IMR-90 (cell line): ENCODE measurements at places on chromosomes 5 and 9.

DNA sequence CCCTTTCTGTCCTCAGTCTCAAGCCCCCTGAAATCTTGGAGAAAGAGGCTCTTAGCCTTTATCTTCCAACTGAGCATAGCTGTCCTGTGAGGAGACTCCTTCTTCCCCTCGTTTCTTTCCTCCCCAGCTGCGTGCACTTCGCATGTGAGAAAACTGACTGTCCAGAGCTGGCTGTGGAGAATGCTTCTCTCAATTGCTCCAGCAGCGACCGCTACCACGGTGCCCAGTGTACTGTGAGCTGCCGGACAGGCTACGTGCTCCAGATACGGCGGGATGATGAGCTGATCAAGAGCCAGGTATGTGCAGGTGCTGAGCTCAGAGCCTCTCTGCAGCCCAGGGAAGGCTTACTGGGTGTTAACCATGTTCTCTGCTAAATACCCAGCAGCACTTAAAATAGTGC, 190.8 kb downstream of the PAPPA start:
- no peaks in the 10 kb centered on the region for H3K27me3 ChIP-seq
- no peaks in the 10 kb centered on the region for H3K4me1 ChIP-seq
- H3K4me3 ChIP-seq, result no peak overlapping the region
- no peak for DNase-seq

DNA sequence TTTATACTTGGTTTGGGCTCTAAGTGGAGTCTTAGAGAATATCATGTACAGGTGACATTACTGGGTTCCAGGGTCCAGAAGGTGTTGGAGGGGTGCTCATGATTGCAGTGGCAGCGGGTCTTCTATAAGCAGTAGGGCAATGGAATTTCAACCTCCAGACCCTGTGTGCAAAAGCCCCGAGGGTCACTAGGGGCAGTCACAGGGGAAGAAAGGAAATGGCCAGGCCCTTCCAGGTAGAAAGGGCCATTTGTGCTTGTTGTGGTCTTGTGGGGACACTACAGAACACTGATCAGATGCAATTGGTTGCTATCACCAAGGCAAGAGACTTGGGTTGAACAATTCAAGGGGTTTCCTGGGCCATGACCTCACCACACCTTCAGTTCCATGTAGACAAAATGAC, 283.4 kb downstream of the GADD45G start:
- no peaks in the 10 kb centered on the region for H3K36me3 ChIP-seq
- H3K27ac ChIP-seq, result no peak overlapping the region
- H3K4me1 ChIP-seq, result no peaks in the 10 kb centered on the region
- no peak overlapping the region for H3K4me3 ChIP-seq

GRCh38 chr5:101904736-101905135, 391.3 kb downstream of the SLCO4C1 start:
- H3K27me3 ChIP-seq, result no peaks in the 10 kb centered on the region
- H3K27ac ChIP-seq, result no peak overlapping the region
- DNase-seq, result no peak
- H3K4me3 ChIP-seq, result no peak overlapping the region
- H3K4me1 ChIP-seq, result no peaks in the 10 kb centered on the region

DNA sequence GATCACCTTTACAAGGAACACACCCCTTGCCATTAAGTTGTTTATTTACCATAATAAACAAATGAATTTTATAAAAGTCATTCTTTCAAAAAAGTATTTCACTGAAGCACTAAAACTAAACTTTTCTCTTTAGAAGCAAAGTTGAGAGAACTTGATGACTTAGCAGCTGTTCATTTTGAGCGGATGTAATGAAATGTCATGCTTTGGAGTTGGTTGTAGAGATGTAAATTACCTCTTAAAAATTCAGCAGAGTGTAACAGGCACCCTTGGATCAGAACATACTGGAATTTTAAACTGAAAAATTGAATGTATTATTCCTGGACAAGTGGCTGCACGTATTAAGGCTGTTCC, 617.2 kb downstream of the PDE4D start:
- no peaks in the 10 kb centered on the region; the same call in 1 of the 2 replicates for H3K27me3 ChIP-seq
- no peaks in the 10 kb centered on the region for H3K36me3 ChIP-seq
- no peak for DNase-seq
- no peak overlapping the region for H3K27ac ChIP-seq
- H3K4me1 ChIP-seq, result no peaks in the 10 kb centered on the region

DNA sequence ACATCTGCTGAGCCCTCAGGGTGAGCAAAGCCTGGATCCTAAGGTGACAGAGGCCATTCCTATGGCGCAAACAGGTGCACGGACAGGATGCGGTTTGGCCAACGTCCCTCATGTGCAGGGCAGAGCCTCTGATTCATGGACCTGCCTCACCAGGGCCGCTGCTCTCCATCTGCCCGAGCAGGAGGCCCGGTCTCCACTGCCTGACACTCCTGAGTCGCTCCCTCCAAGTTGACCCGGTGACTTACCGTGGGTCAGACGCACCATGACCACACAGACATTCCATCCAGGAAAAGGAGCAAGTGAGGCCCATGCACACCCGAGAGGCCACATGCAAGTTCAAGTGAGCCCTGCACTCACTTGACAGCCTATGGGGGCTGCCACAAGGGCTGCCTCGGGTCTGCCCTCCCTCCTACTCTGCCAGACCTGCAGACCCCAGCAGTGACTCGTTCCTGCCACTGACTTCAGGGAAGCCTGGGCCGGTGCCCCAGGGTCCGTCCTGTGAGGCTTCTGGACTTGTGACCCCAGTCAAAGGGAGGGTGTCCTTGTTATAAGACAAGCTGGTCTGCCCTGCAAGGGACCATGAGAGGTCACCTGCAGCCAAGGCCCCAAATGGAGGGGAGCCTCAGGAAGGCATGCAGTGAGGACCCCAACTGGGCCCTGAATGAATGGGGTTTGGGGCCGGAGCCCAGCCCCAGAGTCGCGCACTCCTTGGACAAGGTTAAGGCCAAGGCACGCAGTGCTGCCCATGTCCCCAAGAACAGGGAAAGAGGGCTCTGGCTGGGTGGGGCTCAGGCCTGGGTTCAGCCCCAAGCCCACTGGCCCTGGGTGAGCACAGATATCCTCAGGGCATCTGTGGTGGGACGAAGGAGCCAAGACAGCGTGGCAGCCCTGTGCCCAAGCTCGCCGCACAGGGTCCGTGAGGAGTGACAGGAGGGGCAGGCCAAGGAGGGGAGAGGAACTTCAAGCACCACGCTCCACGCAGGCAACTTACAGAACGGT, 10.1 kb downstream of the BRD3OS start:
- H3K27me3 ChIP-seq, result no peaks in the 10 kb centered on the region
- H3K36me3 ChIP-seq, result peaks cover 62% of the 10 kb centered on the region
- no peaks in the 10 kb centered on the region for H3K4me1 ChIP-seq
- no peak overlapping the region for H3K4me3 ChIP-seq
- DNase-seq, result no peak

DNA sequence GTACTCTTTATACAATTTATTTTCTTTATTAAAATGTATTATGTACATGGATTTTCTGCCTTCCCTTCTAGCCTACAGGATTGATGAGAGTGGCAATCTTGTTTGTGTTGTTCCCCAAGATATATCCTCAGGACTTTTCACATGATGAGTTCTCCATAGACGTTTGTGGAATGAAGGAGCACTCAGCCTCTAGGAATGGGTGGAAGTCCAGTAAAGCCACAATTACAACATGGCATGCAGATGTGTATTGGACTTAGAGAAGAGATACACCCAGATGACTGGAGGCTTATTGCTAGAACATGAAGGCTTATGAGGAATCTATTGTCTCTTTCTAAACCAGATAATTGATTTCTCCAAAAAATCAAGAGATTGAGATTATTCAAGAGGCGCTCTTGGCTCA, 8.2 kb upstream of the DOCK2 start:
- peaks cover 11% of the 10 kb centered on the region for H3K4me1 ChIP-seq
- no peaks in the 10 kb centered on the region for H3K27me3 ChIP-seq
- no peak overlapping the region for H3K27ac ChIP-seq
- peak; percentile 86 for DNase-seq
- no peak overlapping the region for H3K4me3 ChIP-seq
- no peaks in the 10 kb centered on the region for H3K36me3 ChIP-seq

DNA sequence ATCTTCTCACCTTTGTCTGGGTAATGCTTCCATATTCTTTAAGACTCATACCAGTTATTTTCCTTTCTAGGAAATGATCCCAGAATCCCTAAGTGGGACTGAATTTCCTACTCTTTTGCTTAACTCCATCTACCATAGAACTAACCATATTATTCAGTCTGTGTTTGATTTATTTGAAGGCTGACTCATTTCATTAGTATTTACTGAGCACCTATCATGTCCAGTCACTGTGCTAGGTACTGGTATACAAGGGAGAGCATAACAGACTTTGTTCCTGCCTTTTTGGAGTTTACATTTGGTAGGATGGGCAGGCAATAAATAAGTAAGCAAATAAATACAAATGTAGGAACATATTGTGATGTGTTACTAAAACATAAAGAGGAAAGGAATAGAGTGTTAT, 4.3 kb downstream of the NPR2 start:
- peak; percentile 22 for DNase-seq
- no peak overlapping the region for H3K4me3 ChIP-seq
- H3K27ac ChIP-seq, result no peak overlapping the region
- no peaks in the 10 kb centered on the region for H3K27me3 ChIP-seq
- H3K36me3 ChIP-seq, result peaks cover 9% of the 10 kb centered on the region

- no peaks in the 10 kb centered on the region for H3K4me1 ChIP-seq
- DNase-seq, result no peak
- H3K27ac ChIP-seq, result no peak overlapping the region
- H3K36me3 ChIP-seq, result no peaks in the 10 kb centered on the region
- no peak overlapping the region for H3K4me3 ChIP-seq
Measured at GRCh38 chr9:93902051-93902779, 52.9 kb downstream of the BARX1 start.

GRCh38 chr5:172293745-172294342, 10.3 kb upstream of the UBTD2 start:
- 0 out of 2 replicates have a peak, but pooled peaks cover 2% of the 10 kb centered on the region for H3K27me3 ChIP-seq
- no peak for DNase-seq
- H3K27ac ChIP-seq, result no peak overlapping the region

- H3K4me3 ChIP-seq, result no peak overlapping the region
- no peak for DNase-seq
- no peaks in the 10 kb centered on the region for H3K36me3 ChIP-seq
- peaks cover 17% of the 10 kb centered on the region for H3K4me1 ChIP-seq
Measured at GRCh38 chr5:10486511-10487344, 45.0 kb downstream of the ROPN1L start.

- no peak for DNase-seq
- H3K27ac ChIP-seq, result no peak overlapping the region
- H3K4me1 ChIP-seq, result no peaks in the 10 kb centered on the region
- no peak overlapping the region for H3K4me3 ChIP-seq
Measured at GRCh38 chr9:135814421-135815095, 92.8 kb downstream of the CAMSAP1 start.

DNA sequence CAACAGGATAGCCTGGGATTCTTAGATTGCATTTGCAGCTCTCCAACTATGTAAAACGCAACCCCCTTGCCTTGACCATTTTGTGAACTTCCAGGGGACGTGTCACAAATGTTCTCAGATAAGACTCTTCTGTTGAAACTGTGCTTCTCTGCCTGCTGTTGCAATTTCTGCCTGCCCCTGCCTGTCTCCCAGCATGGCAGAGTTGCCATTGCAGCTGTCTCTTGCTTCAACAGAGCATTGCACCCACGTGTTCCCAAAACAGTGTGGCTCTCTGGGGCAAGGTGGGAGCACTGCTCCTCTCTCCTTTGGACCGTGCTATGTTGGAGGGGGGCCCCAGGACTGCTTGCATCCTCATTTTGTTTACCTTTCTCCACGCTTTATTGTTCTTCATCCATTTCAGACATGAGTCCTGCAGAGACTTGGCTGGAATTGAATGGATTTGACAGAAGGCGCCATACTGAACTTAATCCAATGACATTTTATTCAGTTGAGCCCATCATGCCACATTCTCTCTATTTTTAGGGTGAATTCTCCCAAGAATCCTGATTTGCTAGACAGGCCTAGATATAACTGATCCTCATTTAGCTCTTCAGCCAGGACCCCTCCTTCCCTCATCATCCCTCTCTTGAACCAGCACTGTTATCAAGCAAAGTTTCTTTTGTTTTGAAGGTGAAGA, 90.7 kb downstream of the MAT2B start:
- peaks cover 11% of the 10 kb centered on the region for H3K4me1 ChIP-seq
- H3K27me3 ChIP-seq, result no peaks in the 10 kb centered on the region
- no peak overlapping the region for H3K4me3 ChIP-seq
- H3K27ac ChIP-seq, result peak overlapping the region; percentile 97; the same call in 1 of the 2 replicates
- H3K36me3 ChIP-seq, result no peaks in the 10 kb centered on the region

DNA sequence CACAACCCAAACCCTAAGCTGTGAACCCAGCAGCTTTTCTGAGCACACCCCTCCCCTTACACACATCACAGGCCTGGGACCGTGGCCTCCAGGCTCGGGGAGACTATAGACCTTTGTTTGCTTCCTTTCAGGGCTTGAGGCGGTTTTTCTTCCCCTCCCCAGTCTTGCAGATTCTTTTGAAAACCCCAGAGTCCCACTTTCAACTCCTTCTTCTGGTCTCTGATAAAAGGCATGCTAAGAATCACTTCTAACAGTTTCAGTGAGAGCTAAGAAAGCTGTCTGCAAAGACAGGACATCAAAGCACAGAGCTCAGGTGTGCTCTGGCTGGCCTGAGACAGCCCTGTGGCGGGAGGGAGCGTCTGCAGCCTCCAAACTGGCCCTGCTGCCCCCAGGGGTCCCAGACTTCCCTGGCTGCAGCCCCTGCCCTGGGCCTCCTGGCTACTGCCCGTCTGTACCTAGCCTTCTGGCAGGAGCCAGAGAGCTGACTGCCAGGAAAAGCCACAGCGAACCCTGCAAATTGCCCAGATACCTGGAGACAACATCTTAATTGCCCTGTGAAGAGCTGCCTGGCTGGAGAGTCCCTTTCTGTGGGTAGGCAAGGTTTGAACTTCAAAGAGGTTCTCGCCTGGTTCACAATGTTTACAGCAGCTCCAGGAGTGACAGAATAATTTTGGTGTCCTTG, 138.9 kb downstream of the GADD45G start:
- no peak for DNase-seq
- no peaks in the 10 kb centered on the region for H3K27me3 ChIP-seq
- H3K27ac ChIP-seq, result no peak overlapping the region
- no peak overlapping the region for H3K4me3 ChIP-seq

DNA sequence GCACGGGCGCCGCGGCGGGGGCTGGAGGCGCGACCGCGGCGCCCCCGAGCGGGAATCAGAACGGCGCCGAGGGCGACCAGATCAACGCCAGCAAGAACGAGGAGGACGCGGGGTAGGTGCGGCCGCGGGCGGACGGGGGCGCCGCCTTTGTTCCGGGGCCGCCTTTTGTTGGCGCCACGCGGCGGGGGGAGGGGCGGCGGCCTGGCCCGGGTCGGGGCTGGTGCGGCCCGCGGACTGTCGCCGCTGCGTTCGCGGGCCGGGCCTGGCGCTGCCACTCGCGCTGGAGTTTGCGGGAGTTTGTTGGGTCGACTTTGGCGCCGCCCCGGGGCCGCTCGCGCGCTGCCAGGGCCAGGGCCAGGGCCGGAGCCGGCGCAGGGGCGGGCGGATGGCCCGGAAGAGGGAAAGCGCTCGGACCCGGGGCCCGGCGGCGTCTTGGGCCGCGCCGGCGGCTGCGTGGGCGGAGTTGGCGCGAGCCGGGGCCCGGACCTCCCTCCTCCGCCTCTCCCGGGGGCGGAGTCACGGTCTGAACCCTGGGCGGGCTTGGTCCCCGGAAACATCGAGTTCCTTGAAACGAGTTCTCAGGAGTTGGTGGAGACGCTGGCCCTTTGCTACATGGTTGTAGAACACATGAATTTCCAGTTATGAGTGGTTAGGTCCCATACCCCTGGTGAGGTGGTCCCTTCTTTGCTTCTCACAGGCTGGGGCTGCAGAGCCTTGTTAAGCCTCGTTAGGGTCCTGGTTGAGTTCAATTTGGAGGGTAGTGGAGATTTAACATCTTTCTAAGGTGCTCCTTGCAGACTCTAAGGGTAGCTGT, 809 bp downstream of the HNRNPAB start:
- H3K27ac ChIP-seq, result peak overlapping the region; percentile 54; the same call in 1 of the 2 replicates
- no peaks in the 10 kb centered on the region for H3K27me3 ChIP-seq
- peak; percentile 62 for DNase-seq
- H3K4me3 ChIP-seq, result peak overlapping the region; percentile 70
